ENCODE measurements at places on chromosomes 3 and 15.

- no peak for DNase-seq
These were observed 2.3 kb upstream of the GMPPB start for GRCh38 chr3:49725906-49726681.

- DNase-seq, result no peak
These were observed 19.8 kb downstream of the TRPM1 start for GRCh38 chr15:31081588-31082250.

DNA sequence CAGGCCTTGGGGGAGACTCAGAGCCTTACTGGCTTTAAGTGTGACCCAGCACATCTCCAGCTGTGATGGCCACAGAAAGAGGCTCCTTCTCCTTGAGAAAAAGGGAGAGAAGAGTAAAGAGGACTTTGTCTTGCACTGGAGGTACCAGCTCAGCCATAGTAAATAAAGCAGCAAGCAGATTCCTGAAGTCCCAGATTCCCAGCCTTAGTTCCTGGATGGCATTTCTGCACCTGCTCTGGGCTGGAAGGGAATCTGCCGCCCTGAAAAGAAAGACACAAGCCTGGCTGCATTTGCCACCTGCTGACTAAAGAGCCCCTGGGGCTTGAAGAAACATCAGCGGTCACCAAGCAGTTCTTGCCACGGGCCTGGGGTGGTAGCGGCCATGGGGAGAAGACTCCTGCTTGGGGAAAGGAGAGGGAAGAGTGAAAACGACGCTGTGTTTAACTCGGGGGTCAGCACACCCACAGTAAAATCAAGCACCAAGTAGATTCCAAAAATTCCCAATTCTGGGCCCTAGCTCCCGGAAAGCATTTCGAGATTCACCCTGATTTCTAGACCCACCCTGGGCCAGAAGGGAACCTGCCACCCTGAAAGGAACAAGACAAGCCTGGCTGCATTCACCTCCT lies 24.2 kb upstream of the TNK2 start:
- DNase-seq, result no peak

DNA sequence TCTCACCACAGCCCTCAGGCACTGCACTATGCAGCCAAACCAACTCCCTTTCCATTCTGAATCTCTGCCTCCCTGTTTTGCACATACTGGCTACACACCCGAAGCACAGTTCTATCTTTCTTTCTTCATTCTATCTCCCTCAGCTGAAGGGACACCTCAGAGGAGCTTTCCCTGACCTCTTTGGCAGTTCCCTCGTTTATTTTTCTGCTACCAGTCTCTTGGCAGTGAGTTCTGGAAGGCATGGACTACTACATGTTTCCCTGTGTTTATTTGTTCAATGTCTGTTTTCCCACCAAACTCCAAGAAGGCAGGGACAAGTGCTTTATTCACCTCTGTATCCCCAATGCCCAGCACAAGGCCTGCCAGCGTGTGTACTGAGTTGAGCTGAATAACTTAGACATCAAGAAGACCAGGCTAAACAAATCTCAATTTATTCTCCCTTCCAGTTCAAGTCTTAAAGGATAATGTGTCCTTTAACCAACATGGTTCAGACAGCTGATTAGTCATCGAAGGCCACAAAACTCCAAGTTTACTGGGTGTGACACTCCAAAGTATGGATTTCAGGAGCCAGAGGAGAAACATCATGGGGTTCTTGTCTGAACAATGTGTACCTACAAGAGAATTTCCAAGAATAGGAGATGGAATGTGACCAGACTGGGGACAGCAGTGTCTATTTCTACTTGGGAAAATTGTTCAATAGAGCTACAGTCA lies 260.1 kb upstream of the CTNNB1 start:
- no peak for DNase-seq

DNA sequence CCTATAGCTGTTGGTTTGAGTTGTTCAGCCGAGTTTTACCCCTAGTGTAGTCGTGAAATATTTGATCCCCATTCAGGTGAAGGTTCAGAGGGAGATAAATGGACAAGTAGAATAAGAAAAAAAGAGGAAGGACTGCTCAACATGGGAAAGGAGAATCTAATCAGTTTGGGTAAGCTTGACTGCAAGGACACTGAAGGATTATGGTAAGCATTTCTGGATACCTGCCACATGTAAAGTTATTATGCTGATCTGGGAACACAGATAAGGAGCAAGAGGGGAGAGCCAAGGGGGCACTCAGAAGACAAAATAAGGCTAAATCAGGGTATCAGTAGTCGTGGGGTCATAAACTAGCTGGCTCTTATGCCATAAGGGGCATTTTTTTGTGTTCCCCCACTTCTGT lies 49.9 kb downstream of the TFG start:
- DNase-seq, result no peak

DNA sequence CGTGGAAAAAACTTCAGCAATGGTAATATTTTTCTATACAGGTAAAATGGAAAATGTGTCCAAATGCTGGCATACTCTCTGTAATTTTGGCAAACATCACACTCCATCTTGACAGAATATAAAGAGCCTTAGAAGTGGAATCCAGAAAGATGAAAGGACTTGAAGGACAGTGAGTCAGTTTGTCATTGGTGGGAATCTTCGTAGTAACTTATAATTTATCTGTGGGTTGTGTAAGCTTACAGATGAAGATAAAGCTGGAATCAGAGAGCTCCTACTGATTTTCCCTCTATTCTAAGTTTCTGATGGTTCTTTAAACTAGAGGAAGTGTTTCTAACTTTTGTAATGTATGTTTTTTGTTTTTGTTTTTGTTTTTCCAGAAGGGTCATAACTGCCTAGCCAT lies 8.7 kb upstream of the PDZRN3 start:
- DNase-seq, result no peak

GRCh38 chr3:15726043-15726442 lies 71.7 kb downstream of the ANKRD28 start:
- DNase-seq, result no peak

GRCh38 chr3:48560648-48561018 lies 2.9 kb downstream of the UCN2 start:
- DNase-seq, result peak; percentile 67

- no peak for DNase-seq
These were observed 438.9 kb downstream of the RAP2B start for GRCh38 chr3:153600896-153601295.

GRCh38 chr3:108029466-108029865 lies 61.4 kb downstream of the CD47 start:
- no peak for DNase-seq

DNA sequence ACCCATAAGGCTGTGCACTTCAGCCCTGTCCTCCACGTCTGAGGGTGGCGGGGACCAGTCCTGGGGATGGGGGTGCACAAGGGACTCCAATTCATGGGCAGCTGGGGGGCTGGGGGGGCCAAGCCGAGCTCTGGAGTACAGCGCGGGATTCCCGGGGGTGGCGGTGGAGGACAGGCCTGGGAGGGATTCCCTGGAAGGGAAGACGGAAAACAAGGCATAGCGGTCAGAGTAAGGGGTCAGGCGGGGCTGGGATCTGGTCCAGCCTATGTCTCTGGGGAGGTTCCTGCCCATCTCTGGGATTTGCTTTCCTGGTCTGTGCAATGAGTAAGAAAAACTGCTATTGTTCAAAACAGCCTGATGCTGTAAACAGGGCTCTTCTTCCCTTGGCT lies 8.1 kb upstream of the IGDCC3 start:
- no peak for DNase-seq

DNA sequence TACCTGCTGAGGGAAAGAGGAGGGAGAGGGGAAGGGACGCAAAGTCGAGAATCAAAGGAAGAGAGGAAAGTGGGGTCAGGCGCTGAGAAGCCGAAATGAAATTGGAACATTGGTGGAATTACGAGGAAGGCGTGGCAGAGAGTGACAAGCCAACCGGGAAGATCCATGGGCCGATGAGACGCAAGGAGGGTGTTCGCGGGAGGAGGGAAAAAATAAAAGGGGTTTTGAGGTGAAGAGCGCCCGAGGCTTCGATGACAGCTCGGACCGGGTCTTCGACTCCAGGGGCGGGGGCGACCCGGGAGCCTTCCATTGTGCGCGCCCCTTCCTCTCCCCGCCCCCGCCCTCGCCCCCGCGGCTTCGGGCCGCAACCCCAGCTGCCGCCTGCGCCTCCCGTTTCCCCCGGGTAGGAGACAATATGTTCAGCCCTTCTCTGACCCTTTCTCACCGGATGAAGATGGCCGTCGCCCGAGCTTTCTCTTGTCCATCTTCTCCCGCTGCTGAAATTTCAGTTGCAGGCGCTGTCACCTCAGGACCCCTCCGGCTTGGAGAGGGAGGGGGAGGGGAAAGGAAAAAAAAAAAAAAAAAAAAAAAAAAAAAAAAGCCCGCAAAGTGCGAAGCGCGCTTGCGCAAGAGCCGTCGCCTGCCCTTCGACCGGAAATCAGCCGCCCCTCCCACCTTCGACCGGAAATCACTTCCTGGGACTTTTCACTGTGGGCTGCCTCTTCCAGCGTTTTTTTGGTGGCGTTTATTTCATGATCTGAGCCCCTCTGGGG lies at the start of gene SENP7:
SENP7 (minus strand) TSS at position 567 of the 773 bp plus-strand sequence; CDS start at position 485, 82 bp downstream.
- peak; percentile 75 for DNase-seq

DNA sequence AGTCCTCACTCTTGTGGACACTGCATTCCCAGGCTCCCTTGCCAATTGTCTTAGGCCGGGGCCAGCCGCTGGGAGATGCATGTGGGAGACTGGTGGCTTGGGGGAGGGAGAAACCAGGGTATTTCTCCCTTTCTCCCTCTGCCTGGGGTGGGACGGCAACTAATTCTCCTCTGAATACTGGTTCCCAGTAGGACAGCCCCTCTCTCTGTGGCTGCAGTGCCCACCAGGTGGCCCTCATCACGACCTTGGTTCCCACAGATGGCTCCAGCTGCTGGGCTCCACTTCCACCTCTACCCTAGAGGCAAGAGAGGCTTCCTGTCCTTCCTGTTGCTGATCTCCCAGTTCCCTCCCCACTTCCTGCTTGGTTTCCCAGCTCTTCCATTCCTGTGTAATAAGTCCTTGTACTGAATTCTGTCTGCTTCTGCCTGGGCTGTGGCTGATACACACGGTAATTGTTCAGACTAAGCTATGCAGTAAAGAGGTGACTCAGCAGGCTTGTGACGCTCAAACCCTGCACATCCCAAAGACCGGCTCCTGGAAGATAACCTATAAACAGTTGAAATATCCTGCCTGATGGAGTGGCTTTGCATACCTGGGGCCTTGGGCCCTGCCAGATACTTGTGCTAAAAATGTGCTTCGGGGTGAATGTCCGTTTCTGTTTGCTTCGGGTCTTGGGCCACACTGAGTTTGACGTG lies 20.4 kb upstream of the COPG1 start:
- DNase-seq, result peak; percentile 53

- DNase-seq, result no peak
These were observed 54.8 kb downstream of the LMCD1 start for GRCh38 chr3:8556473-8556869.

DNA sequence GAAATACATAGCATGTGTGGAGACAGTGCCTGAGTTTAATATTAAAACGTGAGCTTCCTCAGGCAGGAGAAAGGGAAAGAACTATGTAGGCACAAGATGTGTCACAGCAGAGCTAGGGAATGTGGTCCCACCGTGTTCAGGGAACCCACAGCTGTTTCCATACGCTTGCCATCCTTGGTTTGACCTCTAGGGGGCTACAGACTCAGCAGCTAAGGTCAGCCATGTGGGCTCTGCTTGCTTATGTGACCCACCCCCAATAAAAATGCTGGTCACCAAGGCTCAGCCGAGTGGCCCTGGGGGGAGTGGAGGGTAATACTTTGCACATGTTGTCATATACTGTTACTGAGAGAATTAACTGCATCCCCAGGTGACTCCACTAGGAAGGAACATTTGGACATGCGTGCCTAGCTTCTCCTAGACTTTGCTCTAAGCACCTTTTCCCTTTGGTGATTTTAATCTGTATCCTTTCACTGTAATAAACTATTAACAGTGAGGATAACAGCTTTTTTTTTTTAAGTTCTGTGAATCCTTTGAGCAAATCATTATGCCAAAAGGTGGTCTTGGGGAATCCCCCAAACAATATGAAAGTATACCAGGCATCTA lies 3.3 kb downstream of the TUBGCP5 start:
- DNase-seq, result peak; percentile 44

- DNase-seq, result peak; percentile 98
These were observed 227.2 kb downstream of the RSRC1 start for GRCh38 chr3:158337110-158337509.

GRCh38 chr3:47663630-47664240 lies 85.1 kb upstream of the CSPG5 start:
- no peak for DNase-seq

DNA sequence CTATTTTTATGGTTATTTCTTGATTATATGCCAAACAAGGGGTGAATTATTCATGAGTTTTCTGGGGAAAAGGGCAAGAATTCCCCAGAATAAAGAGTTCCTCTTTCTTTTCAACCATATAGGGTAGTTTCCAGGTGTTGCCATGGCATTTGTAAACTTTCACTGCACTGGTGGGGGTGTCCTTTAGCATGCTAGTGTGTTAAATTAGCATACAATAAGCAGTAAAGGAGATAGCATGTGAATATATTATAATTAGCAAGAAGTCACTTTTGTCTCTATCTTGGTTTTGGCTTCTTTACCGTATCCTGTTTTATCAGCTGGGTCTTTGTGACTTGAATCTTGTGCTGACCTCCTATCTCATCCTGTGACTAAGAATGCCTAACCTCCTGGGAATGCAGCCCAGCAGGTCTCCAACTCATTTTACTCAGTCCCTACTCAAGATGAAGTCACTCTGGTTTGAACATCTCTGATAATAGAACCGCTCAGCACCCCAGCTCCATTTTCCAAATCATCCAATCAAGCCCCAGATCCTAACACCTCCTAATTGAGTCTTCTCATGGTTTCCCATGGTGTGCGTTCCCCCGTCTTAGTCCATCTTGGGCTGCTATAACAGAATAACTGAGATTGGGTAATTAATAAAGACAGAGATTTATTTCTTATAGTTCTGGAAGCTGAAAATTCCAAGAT lies 3.4 kb upstream of the SELENOT start:
- DNase-seq, result peak; percentile 49

DNA sequence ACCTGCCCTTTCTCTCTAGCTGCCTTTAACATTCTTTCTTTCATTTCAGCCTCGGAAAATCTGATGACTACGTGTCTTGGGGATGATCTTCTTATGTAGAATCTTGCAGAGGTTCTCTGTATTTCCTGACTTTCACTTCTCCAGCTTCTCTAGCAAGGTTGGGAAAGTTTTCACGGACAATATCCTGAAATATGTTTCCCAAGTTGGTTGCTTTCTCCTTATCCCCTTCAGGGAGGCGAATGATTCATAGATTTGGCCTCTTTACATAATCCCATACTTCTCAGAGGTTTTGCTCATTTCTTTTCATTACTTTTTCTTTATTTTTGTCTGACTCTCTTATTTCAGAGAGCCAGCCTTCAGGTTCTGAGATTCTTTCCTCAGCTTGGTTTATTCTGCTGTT lies 62.1 kb upstream of the CCDC54 start:
- DNase-seq, result no peak

- no peak for DNase-seq
These were observed 8.9 kb upstream of the CTDSPL start for GRCh38 chr3:37852771-37853170.

- no peak for DNase-seq
These were observed 38.0 kb upstream of the VILL start for GRCh38 chr3:37952564-37952963.

- DNase-seq, result peak; percentile 96
These were observed 1.5 kb upstream of the PPM1M start for GRCh38 chr3:52243791-52244628.

DNA sequence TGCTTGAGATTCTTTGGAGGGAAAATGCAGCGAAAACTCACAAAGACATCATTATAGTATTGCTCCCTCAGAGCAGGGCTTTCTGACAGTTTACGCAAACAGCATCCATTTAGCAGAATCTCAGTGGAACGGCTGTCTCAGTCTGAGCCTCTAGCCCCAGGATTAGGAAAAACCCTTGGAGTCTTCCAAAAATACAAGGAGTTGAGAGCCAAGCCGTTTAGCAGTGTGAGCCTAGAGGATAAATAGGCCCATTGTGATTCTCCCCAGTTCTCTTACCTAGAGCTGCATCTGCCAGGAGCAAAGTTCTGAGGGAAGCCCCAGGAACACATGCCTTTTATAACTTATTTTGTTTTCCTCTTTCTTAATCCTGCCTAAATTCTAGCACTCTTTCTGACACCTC lies 359.6 kb downstream of the NTRK3 start:
- no peak for DNase-seq
